ENCODE measurements at places on chromosomes 3 and 15.

GRCh38 chr15:47991357-47991756, 129.4 kb upstream of the SLC24A5 start:
- DNase-seq, result no peak

DNA sequence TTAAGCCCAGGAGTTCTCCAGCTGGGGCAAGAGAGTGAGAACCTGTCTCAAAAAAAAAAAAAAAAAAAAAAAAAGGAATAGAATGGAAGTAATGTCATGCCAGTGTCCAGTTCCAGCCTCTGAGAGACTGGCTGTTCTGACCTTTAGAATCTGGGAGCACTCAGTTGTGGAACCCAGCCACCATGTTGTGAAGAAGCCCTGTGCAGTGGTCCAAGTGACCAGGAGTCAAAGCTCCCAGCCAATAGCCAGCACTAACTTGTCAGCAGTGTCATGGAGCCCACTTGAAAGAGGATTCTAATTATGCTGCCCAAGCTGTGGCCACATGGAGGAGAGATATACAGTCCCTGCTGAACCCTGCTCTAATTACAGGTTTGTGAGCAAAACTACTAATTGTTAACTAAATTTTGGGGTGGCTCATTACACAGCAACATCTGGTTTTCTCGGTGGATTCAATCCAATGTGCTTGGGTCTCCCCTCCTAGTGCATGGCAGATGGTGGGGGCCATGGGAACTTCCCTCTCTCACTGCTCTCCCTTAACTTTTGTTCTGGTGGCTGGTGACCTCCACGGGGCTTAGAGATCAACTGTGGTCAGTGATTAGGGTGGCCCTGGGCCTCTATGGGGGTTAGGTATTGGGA, 55.5 kb downstream of the CLEC3B start:
- no peak for DNase-seq

- DNase-seq, result no peak
Measured at GRCh38 chr3:104168386-104168785, 1198.3 kb upstream of the ALCAM start.

GRCh38 chr3:159128628-159129027, 326.8 kb downstream of the MFSD1 start:
- DNase-seq, result no peak

- no peak for DNase-seq
Measured at GRCh38 chr15:101657171-101657570, 5.0 kb upstream of the TM2D3 start.

DNA sequence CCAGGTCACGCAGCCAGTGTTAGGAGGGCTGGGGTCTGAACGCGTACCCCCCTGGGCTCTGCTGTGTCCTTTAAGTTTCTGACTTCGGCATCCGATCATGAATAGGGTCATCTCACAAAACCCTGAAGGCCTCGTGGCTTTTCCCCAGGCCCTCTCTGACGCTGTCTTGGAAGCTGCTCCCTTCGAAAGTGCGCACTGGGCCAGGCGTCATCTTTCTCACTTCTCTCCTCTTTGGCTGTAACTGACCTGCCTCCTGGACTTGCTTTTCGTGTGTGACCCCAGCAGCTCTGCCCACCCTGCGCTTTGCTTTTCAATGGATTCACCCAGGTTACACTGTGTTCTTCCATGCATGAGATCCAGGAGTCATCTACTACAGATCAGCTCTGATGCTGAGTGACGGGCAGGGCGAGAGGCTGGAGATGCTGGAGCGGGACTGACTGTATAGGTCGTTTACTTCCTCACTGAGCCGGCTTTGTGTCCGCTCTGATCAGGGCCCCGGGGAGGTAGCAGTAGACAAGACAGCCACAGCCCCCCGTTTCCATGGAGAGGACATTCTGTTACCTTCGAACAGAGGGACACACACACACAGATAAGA, 45.0 kb upstream of the PCSK6 start:
- DNase-seq, result no peak

DNA sequence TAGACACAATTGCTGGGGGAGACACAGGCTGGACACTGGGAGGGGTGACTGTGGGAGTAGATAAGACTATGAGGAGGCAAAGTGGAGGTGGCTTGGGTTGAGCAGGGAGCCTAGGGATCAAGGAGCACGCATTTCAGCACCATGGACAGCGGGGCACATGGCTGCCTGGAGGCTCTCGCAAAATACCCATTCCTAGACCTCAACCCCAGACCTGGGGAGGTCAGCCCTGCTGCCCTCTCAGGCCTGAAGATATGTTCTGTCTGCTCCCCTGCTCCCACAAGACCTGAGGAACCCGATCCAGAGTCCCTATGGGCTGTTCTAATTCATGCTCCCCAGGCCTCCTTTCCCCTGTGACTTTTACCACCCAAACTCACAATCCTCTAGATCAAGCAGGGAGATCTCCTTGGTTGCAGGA, 16.0 kb upstream of the CPEB1 start:
- peak; percentile 34 for DNase-seq

DNA sequence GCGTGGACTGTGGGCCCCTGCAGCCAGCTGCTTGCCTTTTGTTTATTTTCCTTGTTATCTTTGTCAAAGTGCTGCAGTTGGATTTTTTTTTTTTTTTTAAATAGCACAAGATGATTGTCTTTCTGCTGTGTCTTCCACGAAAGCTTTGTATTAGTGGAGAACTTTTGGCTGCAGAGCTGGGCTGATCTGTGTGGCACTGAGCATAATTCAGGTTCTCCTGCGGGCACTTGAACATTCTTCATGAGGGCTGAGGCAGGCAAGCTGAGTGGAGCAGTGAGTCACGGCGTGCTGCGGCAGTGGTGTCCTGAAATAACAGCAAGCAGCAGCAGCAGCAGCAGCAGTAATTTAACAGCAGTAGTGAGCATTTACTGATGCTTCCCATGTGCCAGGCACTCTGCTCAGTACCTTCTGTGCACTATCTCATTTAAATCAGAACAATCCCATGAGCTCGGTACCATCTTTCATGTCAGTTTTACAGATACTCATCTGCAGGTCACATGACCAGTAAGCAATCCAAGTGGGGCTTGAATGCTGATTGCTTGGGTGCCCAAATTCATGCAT, 45.8 kb downstream of the MITF start:
- no peak for DNase-seq

Measured in activated CD4-positive, CD25-positive, alpha-beta regulatory T cell treated with anti-CD3 and anti-CD28 coated beads, Interleukin-2, amount 50 U/mL, for 72 hours (primary cell).